ENCODE measurements at places on chromosomes 2 and 18.

DNA sequence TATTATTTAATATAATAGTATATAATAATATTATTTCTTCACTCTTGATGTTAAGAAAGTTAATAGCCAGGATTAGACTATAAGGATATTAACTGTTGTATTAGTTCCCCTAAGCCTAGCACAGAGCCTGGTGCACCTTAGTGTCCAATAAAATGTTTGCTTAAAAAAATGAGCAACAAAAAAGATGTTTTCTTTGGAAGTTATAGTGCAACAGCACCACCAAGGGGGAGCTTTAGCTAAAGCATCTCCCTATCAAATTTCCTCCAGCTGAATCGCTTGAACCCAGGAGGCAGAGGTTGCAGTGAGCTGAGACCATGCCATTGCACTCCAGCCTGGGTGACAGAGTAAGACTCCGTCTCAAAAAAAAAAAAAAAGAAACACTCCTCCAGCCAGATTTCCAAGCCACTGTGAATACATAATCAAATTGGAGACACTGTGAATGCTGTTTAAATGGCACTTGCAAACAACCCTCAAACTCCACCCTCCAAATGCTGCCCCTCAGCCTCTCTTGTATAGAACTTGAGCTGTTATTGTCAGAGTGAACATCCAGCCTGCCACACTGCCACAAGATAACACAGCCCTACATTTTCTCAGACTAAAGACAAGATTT is 221.9 kb downstream of the DYM start:
- DNase-seq, result no peak

DNA sequence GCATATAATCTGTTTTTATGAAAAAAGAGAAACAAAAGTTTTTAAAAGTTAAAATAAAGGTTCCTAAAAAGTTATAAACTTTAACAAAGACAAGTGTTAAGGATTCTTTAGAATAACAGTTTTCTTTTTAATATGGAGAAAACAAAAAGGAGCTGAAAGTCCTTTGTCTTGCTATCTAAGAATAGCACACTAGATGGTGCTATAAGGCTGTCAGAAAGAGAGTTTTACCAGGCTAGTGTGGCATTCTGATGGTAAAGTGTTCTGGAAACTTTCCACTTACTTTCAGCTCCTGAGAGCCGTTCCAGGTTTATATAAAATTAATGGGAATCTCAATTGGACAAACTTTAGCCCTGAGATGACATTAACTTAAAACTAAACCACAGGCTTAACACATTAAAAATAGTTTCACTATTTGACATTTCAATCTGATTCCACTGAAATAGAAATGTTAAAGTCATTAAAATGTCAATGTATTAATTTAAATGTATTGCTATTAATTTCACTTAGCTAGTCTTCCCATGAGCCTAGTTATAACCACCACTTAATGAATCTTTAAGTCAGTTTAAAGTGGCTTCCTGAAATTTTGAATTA is 3.7 kb downstream of the FBXO48 start:
- DNase-seq, result no peak

- DNase-seq, result no peak
These were observed 146.0 kb downstream of the NRXN1 start for GRCh38 chr2:50885948-50886347.

DNA sequence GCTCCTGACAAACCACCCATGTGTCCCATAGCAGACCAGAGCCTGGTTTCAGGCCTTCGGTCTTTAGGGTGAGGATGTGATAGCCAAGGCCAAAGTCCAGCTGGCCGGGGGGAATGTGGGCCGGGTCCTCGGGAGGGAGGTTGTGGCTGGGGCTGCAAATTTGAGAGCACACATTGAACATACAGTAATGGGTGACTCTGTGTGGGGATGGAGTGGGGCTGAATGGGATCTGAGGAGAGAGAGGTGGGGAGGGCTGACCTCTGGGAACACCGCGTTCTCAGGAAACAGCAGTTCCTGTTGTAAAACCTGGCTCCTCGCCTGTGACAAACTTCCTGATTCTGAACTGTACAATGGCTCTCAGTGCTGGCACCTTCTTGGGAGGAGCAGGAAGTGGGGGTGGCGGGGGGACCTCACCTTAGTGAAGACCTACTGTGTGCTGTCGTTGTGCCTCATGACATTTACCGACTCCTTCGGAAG is 48.8 kb downstream of the MCFD2 start:
- no peak for DNase-seq

DNA sequence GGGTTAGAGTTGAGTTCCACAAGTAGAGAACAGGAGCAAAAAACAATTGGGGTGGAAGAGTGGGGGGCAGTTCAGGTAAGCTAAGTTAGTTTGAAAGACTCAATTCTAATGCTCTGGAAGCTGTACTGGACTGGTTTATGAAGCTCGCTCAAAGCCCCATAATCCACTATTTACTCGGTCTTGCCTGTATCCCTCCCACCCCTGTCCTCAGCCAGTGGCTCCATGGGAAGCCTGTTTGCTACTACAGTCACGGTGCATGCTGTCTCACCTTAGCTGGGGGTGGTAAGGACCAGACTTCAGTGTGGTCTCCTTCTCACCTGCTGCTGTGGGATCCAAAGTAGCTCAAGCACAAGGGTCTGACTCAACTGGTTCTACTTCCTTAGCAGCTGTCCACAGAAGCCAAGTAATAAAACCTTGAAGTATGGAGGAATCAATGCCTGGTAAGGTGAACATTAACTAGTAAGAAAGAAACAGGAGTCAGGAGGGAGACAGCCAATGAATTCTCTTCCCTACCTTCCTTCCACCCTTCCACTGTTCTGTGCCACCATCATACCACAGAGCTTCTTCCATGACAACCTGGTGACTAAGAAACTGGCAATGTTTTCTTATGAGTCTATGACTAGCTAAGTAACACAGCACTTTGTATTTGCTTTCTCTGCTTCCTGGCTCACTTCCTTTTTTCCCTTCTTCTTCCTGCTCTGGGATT is 230.8 kb downstream of the SRBD1 start:
- no peak for DNase-seq

- no peak for DNase-seq
These were observed 133.5 kb downstream of the ASXL3 start for GRCh38 chr18:33711514-33711913.

DNA sequence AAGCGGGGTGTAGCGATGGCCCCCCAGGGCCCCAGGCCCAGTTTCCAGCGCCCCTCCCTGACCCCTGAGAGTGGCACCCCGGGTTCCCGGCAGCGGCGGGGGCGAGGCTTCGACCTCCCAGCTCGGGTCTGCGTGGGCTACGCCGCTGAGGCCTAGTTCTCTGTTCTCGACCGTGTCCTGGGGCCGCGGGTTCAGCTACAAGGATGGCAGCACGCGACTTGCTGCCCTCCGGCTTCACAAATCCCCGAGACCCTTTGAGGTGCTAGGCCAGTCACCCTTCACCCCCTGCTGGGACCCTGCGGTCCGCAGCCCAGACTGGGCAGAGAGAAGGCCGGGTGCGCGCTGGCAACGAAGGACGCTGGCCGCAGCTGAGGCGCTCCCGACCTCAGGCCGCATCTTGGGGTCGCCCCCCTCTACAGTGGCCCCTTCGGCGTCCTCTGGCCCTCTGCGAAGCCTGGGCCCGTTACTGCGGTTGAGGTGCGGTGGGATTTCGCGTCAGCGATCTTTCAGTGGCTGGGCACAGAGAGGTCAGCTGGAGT is 1.2 kb downstream of the OTX1 start:
- no peak for DNase-seq

GRCh38 chr2:148998165-148998830 is 40.2 kb upstream of the LYPD6B start:
- DNase-seq, result no peak

DNA sequence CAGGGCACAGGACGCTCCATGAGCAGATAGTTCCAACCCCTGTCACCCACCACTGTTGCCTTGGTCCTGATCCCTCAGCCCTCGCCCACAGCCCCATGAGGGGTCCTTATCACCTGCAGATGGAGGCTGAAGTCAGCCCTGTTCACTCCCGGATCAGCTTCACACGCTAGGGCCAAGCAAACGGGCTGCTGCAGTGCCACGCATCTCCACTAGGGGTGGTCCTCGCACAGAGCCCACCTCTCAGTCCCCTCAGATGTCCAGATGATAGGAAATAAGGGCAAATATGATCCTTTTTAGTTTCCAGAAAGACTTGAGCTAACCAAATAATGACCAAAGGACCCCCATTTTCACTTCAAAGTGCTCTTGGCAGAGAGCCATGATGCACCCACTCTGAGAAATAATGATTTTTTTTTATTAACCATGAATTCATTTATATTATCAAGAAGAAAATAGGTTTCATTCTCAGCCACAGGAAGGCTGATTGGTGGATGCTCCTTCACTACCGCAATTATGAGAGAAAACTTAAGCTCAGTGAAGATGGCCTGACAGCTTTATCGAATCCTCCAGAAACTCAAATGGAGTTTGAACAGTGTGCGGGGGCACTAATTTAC is 71.9 kb upstream of the KLHL29 start:
- DNase-seq, result no peak

DNA sequence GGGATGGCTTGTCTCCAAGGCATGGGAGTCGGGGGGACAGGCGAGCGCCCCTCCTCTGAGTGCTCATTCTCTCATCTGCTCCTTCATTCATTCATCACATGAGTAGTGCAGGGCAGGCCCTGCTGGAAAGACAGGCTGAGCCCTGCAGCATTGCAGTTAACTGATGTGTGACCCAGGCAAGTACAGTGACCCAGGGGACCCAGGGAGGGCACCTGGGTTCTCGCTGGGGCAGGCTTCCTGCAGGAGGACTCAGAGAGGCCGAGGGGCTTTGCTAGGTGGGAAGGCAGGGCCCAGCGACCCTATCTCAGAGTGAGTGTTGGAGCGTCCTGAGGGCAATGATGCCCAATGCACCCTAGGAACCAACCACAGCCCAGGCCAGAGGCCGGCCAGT is 30.6 kb downstream of the HJURP start:
- DNase-seq, result no peak

DNA sequence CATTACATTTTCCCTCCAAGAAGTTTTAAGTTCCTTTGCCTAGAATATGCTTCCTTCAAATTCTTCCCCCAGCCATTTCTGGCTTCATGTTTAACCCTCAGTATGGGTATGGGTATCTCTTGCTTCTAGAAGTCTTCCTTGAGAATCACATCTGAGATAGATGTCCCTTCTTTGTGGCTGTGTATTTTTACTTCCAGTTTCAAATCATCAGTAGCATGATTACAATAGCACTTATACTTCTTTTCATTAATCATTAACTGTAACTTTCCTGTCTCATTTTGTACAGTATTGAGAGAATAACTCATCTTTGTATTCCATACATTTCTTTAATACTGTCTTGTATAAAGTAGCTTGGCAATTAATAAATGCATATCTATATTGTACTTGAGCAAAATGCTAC is 17.3 kb upstream of the PDE1A start:
- DNase-seq, result no peak

DNA sequence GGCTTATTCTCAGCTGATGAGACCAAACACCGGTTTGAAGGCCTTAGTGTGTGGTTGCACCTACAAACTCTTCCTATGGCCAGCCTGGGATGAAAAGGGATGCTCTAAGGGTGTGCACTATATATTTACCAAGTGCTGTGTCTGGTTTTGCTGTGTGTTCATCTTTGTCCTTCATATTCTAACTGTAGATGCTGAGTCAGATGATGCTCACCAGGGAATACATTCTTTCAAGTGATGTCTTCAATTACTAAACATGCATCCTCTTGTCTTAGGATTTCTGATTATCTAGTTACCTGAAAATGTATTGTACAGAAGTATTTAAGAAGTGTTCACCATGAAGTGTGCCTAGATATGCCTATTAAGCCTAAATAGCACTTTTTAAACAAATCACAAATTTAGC is 1111.6 kb upstream of the ZEB2 start:
- no peak for DNase-seq

DNA sequence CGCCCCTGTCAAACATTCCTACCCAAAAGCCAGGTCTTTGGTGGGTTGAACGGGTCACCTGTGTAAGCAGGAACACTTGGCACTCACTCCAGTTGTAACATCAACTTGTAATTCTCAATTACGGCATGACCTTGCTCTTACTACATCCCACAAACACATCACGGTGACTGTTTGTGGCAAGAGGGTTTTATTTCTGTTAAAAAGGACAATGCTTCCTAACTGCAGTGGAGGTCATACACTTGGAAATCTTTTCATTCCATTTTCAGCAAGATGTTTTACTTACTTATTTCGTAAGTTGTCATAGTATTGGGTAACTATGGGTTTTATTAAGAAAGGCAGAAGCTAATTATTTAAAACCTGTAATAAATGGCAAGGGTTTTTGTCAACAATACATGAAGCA is 126.1 kb downstream of the ZNF516 start:
- no peak for DNase-seq

- no peak for DNase-seq
These were observed 11.9 kb downstream of the KCNG2 start for GRCh38 chr18:79809482-79810192.

GRCh38 chr2:228927028-228928010 is 343.8 kb downstream of the PID1 start:
- no peak for DNase-seq

GRCh38 chr2:219010162-219010756 is 17.0 kb upstream of the CRYBA2 start:
- no peak for DNase-seq

DNA sequence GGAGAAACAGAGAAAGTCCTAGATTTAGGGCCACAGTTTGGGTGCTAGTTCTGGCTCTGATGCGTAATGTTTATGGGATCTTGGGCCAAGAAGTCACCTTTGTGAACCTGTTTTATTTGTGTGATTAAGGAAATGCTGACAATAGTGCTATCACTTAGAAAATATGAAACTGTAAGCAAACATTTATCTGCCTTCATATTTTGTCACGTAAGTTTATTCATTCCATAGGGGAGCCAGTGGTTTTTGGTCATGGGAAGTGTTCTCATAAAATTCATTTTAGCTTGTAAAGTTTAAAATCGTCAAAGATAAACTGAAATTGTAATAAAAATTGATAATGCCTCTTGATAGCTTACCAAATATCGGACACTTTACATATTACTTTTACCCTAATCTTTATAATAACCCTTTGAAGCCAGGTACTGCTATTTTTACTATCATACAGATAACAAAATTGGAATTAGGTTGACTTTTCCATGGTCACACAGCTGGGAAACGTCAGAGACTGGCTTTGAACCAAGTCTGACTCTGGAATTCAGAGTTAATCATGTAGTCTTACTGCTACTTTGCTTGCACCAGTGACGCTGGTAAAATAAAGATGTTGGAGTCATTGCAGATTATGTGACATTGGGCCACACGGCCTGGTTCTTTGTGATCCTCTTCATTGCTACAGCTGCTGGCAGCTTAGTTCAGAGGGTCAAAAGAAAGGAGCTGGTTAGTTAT is 99.7 kb downstream of the ICA1L start:
- no peak for DNase-seq

GRCh38 chr2:215856080-215856479 is 157.3 kb downstream of the MREG start:
- DNase-seq, result no peak

DNA sequence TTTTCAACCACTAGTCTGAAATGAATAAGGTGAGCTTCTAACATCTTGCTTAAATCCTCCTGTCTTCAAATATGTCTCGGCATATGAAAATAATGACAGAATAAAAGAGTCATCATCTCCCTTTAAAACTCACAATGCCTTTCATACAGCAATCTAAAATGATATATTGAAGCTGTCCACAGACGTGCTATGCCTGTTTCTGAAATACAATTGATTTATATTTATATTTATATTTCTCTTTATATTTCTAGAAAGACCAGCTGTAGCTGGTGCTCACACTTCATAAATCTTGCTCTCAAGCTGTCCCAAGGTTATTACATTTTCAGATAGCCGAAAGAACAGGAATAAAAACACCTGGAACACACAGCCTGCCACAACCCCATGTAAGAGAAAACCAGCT is 11.1 kb downstream of the MBP start:
- DNase-seq, result no peak

Measured in central memory CD8-positive, alpha-beta T cell (primary cell).